ENCODE measurements at places on chromosomes 6 and 20. TPM values are rescaled to one million over a fixed set of nuclear protein-coding genes. Genes with fewer than 3 reads are reported as not detected.

HAO1 gene
- total RNA-seq, result not detected

PBOV1 gene
- total RNA-seq, result not detected

KHDC1L gene
- total RNA-seq, result not detected

UBE3D gene
- 18.6 TPM for total RNA-seq

OR2H1 gene
- not detected for total RNA-seq

ERGIC3 gene
- total RNA-seq, result 290 TPM

RIPOR2 gene
- total RNA-seq, result 4.0 TPM

SLC26A8 gene
- total RNA-seq, result not detected

ADGB gene
- 0.04 TPM for total RNA-seq

MCCD1 gene
- total RNA-seq, result not detected

PSMB9 gene
- total RNA-seq, result not detected

BTN1A1 gene
- total RNA-seq, result 1.6 TPM

CNKSR3 gene
- total RNA-seq, result 17.3 TPM

GNMT gene
- 1.7 TPM for total RNA-seq
